ENCODE measurements at places on chromosomes 4 and X.

DNA sequence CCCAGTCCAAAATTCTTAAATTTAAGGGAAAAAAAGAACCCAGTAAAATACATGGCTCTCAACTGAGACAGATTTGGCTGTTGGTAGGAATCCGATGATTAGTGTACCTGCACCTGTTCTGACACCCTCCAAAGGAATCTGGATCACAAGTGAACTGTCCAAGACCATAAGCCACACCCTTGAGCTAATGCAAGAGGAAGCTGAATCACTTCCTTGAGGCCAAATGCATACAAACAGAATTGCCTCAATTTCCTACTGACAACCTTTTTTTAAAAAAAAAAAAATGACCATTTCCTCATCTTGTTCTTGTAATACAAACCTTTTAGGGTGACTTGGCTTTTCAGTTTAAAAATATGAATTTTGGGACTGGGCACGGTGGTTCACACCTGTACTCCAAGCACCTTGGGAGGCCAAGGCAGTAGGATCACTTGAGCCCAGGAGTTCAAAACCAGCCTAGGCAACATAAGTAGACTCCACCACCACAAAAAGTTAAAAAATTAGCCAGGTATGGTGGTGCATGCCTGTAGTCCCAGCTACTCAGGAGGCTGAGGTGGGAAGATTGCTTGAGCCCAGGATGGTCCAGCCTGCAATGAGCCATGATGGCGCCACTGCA is 10.7 kb upstream of the FBXL5 start:
- no peak for DNase-seq

- no peak for DNase-seq
Measured at GRCh38 chrX:39850630-39851152, 247.1 kb downstream of the BCOR start.

GRCh38 chr4:37682701-37683401 is 3.3 kb downstream of the RELL1 start:
- DNase-seq = no peak

- DNase-seq = no peak
Measured at GRCh38 chr4:31427691-31428090, 707.5 kb downstream of the PCDH7 start.

- DNase-seq = no peak
Measured at GRCh38 chr4:69470561-69470960, 25.1 kb downstream of the UGT2B4 start.
